ENCODE measurements at places on chromosomes 4 and X.

DNA sequence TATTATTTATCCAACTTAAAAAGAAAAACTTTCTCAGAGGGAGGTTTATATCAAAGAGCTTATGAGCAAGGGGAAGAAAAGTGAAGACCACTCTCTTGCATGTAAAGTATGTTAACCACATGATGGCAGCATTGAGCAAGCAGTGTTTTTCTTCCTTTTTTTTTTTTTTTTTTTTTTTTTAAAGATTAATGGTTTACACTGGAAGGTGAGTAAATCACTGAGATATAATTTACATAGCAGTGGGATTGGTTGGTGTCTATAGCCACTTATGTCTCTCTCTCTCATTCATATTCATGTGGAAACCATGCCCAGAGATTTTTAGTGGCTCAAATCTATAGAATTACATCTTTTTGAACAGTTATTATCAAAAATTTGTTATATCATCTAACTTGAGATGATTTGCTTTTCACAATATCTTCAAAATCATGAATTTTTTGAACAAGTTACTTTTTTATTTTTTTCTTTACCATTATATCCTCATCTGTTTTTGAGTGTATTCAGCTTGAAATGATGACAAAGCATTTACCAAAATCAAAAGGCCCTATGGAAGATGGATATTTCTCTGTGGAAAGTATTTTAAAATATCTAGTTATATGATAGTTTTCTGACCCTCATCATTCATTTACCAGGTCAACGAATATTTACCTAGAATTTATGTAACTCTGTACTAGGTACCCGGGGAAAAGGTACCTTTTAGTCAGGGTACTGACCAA is 31.6 kb downstream of the MTHFD2L start:
- peak; percentile 46 for DNase-seq

DNA sequence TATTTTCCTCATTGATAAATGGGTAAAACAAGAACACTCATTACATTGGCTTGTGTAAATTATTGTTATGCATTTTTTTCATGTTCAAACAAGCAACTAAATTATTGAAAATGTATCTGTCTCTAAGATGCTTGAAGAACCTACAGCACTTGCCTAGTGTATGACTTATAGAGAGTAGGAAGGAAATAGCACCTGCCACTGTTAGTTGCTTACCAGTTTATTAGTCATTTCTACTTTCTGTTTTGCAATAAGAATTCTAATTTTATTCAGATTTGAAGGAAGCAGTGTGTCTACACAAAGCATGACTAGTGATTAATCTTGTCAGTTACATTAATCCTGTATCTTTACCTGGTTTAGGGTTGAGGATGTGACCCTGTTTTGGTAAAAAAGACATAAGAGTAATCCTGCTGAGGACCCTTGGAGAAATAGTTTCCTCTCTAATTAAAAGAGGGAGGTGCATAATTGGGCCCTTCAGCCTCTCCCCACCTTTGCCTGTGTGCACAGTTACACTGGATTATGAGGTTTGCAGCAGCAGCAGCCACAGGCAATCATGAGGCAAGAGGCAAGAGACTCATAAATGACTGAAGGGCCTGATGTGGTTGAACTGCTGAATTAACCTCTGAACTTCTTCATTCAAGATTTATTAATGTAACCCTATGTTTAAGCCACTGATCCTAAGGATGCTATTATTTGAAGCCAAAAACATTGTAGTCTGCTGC is 1202.1 kb downstream of the ADGRL3 start:
- DNase-seq: no peak

GRCh38 chrX:98459669-98460068 is 1576.0 kb downstream of the RPA4 start:
- no peak for DNase-seq

- DNase-seq: no peak
Observed at GRCh38 chrX:25020905-25021449, 5.2 kb upstream of the ARX start.

DNA sequence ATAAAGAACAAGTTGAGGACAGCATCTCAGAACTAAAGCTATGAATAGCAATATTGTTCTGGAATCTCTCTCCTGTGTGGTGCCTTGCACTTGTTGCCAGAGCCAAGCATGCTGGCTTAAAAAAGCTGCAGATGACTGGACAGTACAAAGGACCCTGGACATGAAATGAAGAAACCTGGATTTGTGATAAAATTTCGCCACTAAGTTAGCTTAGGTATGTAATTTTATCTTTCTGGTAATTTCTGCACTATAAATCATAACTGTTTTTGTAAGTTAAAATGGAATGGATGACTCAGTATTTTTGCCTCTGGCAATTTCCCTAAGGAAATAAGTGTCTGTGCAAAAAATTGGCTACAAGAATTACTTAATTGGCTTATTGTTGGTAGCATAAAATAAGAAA is 317.2 kb downstream of the CAMK2D start:
- DNase-seq: no peak

DNA sequence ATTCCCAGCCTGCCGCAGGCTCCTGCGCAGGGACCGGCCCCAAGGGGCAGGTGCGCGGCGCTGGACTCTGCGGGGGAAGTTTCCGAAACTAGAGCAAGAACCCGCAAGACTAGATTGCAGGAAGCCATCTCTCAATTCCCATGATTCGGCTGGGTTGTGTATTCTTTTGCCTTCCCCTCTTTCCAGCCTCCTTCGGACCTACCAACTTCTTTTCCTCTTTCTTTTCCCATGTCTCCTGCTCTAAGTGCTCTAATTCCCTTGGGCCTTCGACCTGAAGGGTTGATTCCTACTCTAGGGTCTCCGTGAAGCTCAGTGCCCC is 645 bp upstream of the OPHN1 start:
- DNase-seq: no peak

DNA sequence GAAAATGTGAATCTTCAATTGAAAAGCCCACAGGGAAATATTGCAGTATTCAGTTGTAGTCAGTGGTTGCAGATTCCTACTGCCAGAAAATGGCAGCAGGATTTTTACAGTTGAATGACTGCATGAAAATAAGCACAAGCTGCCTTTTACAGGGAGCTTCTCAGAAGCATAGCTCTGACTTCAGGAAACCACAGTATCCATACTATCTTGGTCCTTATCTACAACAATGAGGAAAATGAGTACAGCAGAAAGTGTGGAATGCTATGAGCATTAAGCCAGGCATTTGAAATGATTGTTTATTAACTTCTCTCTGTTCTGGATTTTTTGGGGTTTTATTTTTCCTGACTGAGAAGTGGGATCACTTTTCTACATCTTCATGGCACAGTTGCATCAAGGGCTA is 34.6 kb upstream of the PRRG1 start:
- DNase-seq: no peak

DNA sequence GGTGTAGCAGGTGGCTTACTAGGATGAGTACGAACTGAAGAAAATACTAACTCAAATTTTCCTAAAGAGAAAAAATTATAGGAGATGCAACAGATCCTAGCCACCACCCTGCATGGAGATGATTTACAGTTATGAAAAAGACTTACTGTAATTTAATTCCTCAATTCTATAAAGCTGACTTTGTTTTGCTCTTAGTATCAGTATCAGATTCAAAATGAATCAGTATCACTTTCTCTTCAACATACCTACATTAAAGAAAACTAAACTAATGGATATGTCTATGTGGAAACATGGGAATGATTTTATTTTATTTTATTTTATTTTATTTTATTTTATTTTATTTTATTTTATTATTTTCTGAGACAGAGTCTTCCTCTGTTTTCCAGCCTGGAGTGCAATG is 525.8 kb downstream of the NLGN4X start:
- no peak for DNase-seq

DNA sequence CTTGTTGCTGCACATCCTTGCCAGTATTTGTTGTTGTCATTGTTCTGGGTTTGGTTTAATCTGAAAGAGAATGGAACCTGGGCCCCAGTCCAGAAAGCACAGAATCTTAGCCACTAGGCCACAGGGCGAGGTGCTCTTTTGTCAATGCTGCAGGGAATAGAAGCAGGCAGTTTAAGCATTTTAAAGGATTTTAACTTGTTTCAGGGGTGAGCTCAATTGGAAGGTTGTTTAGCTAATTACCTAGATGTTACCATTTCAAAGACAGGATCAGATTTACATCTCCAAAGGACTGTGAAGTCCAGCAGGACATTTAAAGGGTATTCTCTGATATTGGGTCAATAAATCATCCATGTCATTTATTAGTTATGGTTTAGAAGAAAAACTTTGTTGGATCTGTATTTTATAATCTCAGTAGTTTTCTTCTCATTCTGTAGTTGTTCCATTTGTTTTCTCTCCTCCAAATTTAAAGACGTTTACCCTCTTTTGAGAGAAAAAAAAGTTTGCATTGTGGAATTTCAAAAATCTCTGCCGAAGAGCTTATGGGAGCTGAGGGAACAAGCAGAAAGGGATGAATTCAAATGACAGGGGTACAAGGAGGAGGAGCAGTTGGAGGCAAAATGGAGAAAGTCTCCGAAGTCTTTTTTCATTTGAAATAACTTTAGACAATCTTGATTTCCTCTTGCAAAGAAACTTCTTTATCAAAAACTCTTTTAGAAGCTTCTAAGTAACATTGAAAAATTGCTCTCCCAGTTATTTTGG is 57.5 kb upstream of the FAM47C start:
- no peak for DNase-seq

DNA sequence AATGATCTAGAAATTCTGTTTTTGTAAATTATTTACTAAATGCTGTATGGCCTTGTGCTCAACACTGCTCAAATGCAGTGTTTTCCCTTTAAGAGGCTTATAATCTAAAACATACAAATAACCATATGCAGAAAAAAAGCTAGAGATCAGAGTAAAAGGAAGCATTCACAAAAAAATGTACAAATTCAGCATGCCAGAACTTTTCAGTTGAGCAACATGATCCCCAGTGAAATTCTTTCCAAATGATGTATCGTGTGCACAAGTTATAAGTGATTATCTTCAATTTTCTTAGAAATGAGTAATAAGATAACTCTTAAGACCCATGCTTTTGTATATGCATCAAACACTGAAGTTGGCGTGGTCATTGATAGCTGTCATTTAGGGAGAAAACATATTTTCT is 5.0 kb downstream of the GPC3 start:
- no peak for DNase-seq

- peak; percentile 13 for DNase-seq
Observed at GRCh38 chr4:186554914-186555827, at the start of gene MTNR1A. Gene MTNR1A, minus strand, starts transcription at chr4:186555567. Its CDS starts 202 bp downstream, at chr4:186555365.

GRCh38 chr4:87574996-87575395 is 33.3 kb upstream of the DSPP start:
- peak; percentile 49 for DNase-seq

Measured in RWPE1 (cell line).